ENCODE measurements at places on chromosomes 4 and X. TPM values are rescaled to one million over a fixed set of nuclear protein-coding genes. Genes with fewer than 3 reads are reported as not detected.

DNA sequence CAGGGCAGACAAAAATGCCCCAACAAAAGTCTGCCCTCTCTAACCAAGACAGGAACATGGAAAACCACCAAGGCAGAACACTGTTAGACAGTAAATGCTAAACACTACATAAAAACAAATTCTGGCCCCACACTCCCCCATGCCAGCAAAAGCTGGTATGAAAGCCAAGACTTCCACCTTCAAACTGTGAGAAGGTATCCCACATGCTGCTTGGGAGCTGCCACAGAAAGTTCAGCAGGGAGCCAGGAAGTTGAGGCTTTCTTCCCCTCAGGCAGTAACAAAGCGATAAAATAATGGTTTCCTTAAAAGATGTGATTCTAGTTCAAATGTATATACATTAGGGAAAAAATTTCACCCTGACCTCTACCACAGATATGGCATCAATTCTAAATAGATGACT, 770.4 kb upstream of the NDST4 start:
- no peak for DNase-seq

- no peak for DNase-seq
These were observed 75.8 kb downstream of the PPP3CA start for GRCh38 chr4:101271516-101271915.

DNA sequence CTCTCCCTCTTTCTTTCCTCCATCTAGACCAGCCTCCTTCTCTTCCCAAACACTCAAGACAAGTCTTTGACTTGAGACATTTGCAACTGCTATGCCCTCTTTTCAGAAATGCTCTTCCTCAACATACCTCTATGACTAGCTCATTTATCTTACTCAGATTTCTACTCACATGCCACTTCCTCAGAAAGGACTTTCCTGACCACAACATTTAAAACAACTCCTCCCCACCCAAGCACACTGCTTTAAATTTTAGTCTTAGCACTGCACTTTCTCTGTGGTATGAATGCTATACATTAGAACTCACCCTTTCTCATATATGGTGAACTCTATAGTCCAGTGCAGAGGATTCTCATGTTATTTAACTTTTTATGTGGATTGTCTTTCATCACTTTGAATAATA, 28.4 kb upstream of the SULT1E1 start:
- DNase-seq, result no peak

- DNase-seq, result no peak
These were observed 22.8 kb downstream of the FBXW7 start for GRCh38 chr4:152513078-152513477.

GRCh38 chrX:134236626-134237614, at the start of gene CCDC160:
Gene CCDC160, plus strand, starts transcription at chrX:134237182. Its CDS starts 7,619 bp downstream, at chrX:134244801.
- DNase-seq, result peak; percentile 35

LIMCH1 gene
- 30.6 TPM for total RNA-seq

CDX4 gene
- total RNA-seq, result not detected

EPGN gene
- 0.75 TPM for total RNA-seq

NDNF gene
- total RNA-seq, result 0.05 TPM

CLTRN gene
- 1.5 TPM for total RNA-seq

Data from liver (tissue), 10 donors.